NCI-H526 (cell line): ENCODE measurements at places on chromosomes 16 and 17.

DNA sequence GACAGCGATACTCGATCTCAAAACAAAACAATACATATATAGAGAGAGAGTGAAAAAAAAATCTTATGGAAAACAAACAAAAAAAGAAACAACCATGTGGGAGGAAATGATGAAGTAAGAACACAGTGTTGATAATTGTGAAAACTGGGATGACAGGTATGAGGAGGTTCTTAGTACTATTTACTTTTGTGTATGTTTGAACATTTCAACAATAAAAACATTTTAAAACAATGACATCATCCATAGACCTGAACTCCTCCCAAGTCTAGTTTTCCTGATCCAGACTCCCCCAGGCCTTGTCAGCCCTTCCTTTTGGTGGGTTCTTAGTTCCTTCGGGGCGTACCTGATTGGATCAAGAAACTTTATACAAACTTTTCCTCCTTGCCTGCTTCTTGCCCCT is 51.7 kb downstream of the CCDC42 start:
- DNase-seq = no peak

GRCh38 chr16:73886426-73886825 is 410.2 kb upstream of the PSMD7 start:
- no peak for DNase-seq

DNA sequence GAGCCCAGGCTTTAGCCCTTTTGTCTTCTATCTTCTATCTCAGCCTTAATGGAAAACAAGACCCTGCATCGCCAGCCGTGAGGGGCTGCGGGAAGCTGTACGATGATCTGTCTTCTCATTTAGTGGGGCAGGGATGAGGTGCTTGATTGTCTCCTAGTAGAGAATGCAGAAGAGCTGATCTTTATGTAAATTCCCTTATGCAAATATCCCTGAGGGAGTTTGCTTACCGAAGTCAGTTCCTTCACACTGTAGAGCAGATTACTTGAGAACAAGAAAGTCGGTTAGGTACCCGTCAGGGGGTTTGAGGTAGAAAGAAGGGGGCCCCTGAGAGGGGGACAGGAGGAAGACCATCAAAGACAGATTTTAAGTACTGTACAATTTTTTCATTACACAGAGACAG is 66.2 kb downstream of the IRF8 start:
- DNase-seq = peak; percentile 59

DNA sequence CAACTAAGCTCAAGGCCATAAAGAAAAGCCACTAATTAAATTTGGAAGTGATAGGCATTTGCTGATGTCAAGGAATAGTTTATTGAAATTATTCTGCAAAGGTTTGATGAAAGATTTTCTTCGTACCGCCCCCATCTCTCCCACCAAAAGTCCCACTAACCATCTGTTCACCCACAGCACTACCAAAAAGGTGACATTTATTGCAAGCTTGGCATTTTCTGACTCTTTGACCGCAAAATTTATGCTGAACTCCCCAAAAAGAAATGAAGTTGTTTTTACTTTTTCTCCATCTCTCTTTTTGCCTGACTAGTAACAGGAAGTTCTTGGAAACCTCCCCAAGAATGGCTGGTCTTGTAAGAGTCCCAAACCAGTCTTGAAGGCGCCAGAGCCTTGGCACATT is 384.9 kb upstream of the SOX9 start:
- DNase-seq = no peak

- DNase-seq = no peak
Observed at GRCh38 chr17:52357854-52358253, 199.3 kb upstream of the CA10 start.

DNA sequence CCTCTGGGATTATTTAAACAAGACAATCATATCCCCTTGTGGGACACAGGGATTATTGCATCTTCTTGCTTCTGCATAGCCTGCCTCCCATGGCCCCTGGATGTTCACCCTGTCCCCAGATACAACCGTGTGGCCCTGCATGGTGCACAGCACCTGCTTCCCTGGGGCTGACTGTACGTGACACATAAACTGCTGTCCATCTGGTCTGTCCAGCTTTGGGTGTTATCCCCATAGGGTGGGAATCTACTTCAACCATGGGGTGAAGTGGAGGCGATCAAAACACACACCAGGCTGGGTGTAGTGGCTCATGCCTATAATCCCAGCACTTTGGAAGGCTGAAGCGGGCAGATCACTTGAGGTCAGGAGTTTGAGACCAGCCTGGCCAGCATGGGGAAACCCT is 138.8 kb downstream of the XYLT1 start:
- DNase-seq = no peak

GRCh38 chr17:67107811-67108775 is 63.7 kb downstream of the CACNG1 start:
- DNase-seq = no peak

DNA sequence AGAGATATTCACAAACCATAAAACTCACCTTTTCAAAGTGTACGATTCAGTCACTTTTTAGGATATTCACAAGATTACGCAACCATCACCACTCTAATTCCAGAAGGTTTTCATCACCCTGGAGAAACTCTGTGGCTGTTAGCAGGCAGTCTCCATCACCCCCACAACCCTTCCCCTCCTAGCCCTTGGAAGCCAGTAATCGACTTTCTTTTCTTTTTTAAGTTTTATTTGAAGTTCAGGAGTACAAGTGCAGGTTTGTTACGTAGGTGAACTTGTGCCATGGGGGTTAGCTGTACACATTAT is 363.5 kb downstream of the CPPED1 start:
- DNase-seq = no peak

- no peak for DNase-seq
Observed at GRCh38 chr17:47989700-47990099, 18.8 kb downstream of the CDK5RAP3 start.

GRCh38 chr17:4632581-4632920 is 8.9 kb downstream of the ALOX15 start:
- DNase-seq = no peak

- no peak for DNase-seq
Observed at GRCh38 chr16:80614908-80615671, 74.3 kb downstream of the DYNLRB2 start.

GRCh38 chr17:72476575-72476986 is 355.8 kb downstream of the SOX9 start:
- DNase-seq = no peak

GRCh38 chr17:45380046-45380765 is 52.5 kb downstream of the ARHGAP27 start:
- DNase-seq = no peak

DNA sequence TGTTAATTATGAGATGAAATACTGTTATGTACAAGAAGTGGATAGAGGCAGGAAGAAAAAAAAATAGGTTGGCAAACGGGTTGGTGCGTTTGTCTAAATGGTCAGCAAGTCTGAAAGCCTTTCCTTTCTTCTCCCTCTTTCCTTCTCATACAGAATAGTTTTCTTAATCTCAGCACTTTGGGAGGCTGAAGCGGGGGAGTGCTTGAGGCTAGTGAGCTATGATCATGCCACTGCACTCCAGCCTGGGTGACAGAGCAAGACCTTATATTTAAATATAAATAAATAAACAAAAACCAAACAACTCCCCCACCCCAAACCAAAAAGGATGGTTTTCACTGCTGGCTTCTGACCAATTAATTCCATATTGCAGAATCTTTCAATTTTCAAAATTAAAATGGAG is 74.7 kb upstream of the CORO6 start:
- no peak for DNase-seq

- no peak for DNase-seq
Observed at GRCh38 chr16:79792664-79793351, 192.3 kb upstream of the MAF start.

GRCh38 chr17:57622683-57623433 is 122.2 kb downstream of the CCDC182 start:
- peak; percentile 92 for DNase-seq

- no peak for DNase-seq
Observed at GRCh38 chr17:62572888-62573401, 54.5 kb upstream of the MRC2 start.

DNA sequence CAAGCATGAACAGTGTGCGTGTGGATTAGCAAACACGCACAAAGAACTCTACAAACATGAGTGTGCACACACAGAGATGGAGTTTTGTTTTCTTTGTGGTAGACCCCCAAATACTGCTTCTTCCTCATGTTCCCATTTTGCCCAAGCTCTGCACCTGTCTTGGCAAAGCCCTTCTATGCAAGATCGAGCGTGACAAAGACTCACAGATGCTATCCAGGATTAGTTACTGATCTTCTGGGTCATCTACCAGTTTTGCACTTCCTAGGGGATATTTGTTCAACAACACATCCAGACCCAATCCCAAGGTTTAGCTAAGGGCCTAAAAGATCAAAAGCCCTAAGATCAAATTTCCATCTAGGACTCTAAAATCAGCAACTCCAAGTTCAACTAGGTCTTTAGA is 16.0 kb downstream of the LRRC36 start:
- no peak for DNase-seq

DNA sequence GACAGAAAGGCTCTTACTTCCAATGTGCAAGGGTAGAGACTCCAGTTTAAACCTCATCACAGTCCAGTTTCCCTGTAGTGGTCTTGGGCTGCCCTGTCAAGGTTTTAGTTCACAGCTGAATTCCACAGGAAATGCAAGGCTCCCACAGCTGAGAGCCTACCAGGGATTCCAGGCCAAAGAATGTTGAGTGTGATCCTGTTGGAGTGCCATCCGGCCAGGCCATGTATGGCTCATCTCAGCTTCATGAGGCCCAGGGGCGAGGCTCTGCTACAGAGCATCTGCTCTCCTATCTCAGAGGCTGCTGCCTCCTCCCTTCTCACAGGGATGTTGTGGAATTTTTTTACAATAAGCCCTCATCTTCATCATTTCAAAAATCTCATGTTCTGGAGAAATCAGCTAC is 239.8 kb upstream of the CCL2 start:
- no peak for DNase-seq

DNA sequence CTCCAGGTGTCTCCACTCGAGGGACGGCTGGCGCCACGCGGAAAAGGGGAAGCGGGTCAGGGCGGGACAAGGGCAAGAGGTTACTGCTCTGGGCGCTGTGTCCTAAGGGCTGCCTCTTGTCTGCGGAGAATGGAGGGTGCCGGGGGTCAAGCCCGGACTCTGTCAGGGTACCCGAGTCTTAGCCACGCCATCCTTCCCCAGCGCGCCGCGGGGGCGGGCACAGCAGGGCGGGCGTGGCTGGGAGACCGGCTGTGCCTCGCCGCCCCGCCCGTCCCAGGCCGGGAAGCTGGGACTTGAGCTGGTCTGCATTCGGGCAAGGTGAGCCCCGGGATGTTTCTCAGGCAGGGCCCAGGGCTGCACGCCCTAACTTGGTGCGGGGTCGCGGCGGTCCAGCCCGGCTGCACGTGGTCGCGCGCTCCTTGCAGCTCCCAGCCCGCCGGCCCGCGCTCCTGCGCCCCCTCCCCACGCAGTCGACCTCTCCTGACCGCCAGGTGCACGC is 6.2 kb upstream of the ACTG1 start:
- DNase-seq = peak; percentile 76

DNA sequence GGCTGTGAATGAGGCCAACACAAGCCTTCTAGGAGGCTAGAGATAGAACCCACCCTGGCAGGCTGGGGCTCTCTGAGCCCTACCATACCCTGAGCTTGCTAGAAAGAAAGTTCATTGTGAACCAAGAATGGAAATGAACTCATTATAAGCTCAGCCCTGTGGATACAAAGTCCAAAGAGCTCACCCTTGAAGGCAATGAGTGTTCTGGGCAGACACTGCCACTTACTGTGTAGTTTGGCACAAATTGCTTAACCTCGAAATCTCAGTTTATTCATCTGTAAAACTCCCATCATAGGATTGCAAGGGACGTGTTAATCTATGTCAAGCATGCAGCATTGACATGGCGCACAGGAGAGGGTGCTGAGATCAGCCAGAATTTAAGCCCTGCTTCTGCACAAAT is 5.5 kb downstream of the KDM8 start:
- no peak for DNase-seq

DNA sequence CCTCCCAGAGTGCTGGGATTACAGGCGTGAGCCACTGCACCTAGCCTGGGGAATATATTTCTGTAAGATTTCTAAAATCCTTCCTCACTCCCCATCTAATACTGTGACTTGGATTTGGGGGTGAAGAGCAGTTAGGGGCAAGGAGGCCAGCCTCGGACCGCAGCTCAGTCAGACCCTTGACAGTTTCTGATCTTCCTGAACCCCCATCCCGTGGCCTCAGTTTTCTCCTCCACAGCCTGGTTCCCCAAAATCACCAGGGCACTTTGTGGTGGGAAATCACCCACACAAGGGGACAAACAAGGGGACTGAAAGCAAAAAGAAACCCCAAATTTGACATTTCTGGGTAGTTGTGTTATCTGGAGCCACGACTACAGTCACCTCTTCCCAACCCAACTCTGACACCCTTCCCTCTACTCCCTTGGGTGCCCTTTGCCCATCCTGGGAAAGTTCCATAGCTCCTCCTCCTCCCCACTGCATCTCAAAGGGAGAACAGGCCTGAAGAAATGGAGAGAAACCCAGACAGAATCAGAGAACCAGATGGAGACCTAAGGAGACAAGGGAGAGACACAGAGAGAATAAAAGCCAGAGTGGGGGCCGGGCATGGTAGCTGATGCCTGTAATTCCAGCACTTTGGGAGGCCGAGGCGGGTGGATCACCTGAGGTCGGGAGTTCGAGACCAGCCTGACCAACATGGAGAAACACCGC is 2.8 kb upstream of the STAT5A start:
- DNase-seq = no peak

DNA sequence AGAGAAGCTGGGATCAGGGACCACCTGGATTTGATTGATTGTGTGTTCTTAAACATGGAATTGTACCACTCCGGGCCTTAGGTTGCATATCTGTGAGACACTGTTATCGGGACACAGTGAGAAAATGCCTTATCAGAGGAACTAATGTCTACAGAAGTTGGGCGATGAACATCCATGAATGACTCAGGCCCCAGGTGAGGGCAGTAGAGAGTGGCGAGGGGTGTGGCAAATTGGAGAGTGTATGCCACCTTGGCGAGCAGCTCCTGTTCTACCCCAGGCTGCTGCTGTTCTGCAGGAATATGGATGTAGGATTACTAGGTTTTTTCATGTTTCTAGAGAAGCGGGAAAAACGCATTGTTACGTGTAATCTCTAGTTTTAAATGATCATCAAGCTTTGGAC is 38.8 kb downstream of the CLEC16A start:
- DNase-seq = no peak

GRCh38 chr17:80539022-80539641 is 5.5 kb upstream of the RPTOR start:
- DNase-seq = no peak

- DNase-seq = no peak
Observed at GRCh38 chr17:51118330-51119195, 2.1 kb downstream of the SPAG9 start.
